ENCODE measurements at places on chromosomes 2 and 18.

- DNase-seq = no peak
Measured at GRCh38 chr2:182941919-182942318, 75.5 kb upstream of the FRZB start.

DNA sequence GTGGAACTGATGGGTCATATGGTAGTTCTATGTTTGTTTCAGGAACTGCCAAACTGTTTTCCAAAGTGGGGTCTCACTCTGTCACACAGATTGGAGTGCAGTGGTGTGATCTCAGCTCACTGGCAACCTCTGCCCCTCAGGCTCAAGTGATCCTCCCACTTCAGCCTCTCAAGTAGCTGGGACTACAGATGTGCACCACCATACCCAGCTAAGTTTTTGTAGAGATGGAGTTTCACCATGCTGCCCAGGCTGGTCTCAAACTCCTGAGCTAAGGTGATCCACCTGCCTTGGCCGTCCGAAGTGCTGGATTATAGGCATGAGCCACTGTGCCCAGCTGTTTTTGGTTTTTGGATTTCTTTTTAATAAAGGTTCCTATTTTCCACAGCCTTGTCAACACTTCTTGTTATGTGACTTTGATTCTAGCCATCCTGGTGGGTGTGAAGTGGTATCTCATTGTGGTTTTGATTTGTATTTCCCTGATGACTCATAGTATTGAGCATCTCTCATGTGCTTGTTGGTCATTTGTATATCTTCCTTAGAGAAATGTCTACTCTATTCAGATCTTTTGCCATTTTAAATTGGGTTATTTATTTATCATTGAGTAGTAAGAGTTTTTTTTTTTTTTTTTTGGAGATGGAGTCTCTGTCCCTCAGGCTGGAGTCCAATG lies 22.8 kb downstream of the NPC1 start:
- DNase-seq = peak; percentile 70

- peak; percentile 90 for DNase-seq
Measured at GRCh38 chr18:45168866-45169600, 446.2 kb upstream of the SLC14A2 start.

GRCh38 chr18:79187532-79188277 lies 118.5 kb downstream of the ATP9B start:
- DNase-seq = no peak

DNA sequence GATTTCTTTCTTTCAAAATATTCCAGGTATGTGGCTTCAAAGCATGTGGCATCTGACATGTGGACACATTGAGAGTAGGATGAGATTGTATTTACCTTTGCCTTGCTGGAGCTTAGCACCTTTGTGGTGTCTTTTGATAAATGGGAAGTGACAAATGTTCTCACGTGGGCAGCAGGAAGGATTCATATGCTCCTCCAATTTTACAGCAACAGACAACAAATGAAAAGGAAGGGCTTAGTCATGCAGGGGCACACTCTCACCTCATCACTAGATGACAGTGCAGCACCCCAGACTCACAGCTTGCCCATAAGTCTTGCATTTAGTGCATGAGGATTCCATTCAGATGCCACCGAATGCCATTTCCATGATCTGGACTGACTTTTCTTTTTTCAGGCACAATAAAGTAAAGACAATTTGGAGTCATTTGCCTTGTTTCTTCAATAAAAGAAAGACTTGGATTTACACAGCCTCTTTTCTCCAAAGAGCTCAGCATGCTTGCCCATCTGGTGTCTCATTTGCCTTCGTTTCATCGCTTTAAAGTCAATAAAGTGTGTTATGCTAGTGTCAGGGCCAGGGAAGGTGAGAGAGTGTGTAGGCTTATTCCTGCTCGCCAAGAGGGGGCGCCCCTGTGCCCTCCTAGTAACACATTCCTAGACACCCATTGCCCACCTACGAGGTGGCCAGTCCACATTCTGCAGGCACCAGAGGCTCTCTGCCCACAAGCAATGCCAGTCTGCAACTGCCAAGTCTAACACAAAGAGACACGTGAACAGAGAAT lies 39.6 kb upstream of the DAPL1 start:
- DNase-seq = peak; percentile 48

GRCh38 chr2:47346-47725 lies 1.0 kb upstream of the FAM110C start:
- DNase-seq = no peak

- no peak for DNase-seq
Measured at GRCh38 chr2:29398384-29399237, 283.4 kb downstream of the CLIP4 start.

DNA sequence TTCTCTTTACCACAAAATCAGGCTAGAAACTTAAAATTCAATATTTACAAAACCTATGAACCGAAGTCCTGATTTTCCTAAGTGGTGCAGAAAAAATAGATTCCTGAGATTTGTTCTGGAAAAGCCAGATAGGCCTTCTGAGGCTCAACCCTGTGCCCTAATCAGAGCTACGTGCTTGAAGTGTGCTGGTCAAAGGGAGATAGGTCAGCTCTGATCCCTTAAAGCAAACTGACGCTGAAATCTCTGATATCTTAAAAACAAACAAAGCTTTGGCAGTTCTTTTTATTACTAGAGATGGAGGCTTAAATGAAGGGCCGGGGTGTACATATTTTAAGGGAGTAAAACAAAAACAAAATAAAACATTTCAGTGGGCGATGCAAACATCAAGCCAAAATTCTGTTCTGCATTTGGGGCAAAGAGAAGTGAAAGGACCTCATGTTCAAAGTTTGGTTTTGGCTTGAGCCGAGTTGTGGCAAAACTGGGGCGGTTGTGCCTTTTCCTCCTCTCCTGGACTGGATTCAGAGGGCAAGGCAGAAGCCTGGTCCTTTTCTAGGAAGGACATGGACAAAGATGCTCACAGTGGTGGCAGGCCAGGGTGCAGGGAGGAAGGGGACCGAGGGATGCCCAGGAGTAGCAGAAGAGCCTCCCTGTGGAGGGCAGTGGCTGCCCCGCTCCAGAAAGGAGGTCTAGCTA lies 295.0 kb downstream of the CDCA7 start:
- DNase-seq = no peak

- peak; percentile 56 for DNase-seq
Measured at GRCh38 chr18:42047721-42048120, 92.7 kb downstream of the PIK3C3 start.

DNA sequence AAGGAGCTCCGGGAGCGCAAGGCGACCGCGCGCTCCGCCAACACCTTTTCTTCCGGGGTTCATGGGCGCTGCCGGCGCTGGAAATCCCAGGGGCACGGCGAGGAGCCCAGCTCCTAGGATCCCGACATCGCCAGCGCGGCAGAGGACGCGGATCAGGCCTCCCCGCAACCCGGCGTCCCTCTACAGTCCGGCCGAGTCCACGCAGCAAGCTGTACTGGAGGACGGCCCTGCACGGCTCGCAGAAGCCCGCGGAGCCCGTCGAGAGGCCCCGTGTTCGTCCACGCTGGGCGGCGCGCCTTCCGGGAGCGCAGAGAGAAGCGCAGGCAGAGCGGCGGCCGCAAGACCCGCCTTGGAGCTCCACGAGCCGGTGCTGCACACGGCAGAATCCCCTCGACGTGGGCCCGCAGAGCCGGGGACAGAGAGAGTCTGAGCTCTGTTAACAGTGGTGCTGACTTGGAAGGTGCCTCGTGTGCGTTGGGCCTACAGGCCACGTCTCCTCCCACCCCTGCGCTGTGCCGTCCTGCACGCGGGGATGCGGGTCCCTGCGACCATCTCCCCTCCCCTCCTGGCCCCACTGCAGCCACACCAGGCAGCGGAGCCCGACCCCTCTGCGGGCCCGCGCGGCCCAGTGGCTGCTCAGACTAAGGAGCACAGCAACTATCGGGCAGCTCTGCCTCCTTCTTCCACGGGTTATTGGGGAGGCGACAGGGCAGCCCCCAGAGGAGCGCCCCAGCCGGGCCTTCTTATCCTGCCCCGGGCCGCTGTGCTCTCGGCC lies 28.1 kb upstream of the PTPN2 start:
- DNase-seq = no peak

- DNase-seq = no peak
Measured at GRCh38 chr2:95049683-95049955, 24.1 kb downstream of the MAL start.

DNA sequence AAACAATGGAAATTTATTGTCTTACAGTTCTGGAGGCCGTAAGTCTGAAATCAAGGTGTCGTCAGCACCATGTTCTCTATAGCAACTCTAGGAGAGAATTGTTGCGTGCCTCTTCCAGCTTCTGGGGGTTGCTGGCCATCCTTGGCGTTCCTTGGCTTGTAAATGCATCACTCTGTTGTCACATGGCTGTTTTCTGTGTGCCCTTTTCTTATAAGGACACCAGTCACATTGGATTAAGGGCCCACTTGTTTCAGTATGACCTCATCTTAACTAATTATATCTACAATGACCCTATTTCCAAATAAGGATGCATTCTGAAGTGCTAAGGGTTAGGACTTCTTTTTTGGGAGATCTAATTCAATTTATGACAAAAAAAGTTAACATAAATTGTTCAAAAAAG lies 1.4 kb upstream of the PLEK start:
- DNase-seq = no peak

DNA sequence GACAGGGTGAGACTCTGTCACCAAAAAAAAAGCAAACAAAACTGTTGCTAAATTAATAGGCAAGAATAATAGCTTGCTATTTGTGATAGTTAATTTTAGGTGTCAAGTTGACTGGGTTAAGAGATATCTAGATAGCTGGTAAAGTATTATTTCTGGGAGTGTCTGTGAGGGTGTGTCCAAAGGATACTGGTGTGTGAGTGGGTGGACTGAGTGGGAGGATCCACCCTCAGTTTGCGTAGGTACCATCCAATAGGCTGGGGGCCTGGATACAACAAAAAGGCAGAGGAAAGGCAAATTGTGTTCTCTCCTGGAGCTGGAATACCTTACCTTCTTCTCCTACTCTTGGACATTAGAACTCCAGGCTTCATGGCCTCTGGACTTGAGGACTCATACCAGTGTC lies 15.0 kb downstream of the DUSP11 start:
- no peak for DNase-seq

DNA sequence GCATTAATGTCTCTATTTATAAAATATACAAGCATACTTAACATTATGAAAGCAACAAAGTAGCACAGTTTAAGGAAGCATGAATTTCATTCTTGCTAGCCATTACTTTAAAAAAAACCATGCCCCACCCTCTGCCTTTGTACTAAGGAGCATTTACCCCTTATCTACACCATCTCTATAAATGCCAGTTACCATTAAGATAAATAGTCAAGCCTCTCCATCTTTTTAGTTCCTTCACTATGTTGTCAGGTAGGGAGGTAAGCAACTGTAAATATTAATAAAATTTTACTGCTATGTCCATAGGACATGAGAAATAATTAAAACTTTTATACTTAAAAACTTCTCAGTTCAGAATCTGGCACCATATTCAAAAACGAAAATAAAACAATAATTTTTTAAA lies 42.1 kb downstream of the ROCK1 start:
- no peak for DNase-seq

GRCh38 chr2:19823507-19823906 lies 78.3 kb downstream of the TTC32 start:
- DNase-seq = peak; percentile 10

DNA sequence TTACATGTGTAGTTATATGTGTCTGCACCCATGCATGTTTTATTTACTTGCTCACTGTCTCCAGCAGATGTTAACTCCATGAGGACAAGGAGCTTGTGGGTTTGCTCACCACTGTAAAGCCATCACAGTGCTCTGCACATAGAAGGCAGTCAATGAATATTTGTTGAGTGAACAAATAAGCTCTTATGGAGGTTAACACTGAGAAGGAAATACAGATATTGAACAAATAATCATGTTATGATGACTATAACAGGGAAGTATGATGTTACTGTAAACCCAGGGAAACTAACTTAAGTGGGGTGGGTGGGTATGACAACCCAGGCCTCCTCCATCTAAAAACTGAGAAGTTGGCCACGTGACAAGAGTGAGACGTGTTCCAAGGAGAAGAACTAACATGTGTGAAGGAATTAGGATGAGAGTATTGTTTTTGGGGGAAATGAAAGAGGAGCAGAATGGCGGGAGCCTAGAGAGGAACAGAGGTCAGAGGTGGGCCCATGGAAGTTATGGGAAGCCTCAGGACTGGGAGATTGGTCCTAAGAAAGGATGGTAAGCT lies 6.0 kb upstream of the FAM117B start:
- no peak for DNase-seq

GRCh38 chr18:42758852-42759251 lies 356.6 kb downstream of the RIT2 start:
- no peak for DNase-seq

- DNase-seq = no peak
Measured at GRCh38 chr18:54843314-54843713, 15.0 kb downstream of the RAB27B start.

DNA sequence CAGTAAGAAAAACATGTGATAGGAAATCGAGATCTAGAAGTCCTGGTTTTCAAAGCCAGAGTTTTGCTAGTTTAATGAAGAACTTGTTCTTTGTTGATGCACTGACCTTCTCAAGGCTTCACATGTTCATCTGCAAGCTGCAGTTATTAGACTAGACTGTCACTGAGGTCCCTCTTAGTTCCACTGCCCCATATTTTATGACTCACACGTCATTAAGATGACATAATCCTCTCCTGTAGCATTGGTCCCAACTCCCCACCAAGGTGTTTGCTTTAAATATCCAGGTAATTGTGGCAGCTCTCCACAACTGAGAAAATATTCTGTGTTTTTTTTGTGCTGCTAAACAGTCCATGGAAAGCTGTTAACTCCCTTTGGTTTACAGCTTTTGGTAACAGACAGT lies 149.7 kb downstream of the MREG start:
- no peak for DNase-seq

- DNase-seq = peak; percentile 56
Measured at GRCh38 chr2:16650287-16651249, 15.1 kb downstream of the CYRIA start.

DNA sequence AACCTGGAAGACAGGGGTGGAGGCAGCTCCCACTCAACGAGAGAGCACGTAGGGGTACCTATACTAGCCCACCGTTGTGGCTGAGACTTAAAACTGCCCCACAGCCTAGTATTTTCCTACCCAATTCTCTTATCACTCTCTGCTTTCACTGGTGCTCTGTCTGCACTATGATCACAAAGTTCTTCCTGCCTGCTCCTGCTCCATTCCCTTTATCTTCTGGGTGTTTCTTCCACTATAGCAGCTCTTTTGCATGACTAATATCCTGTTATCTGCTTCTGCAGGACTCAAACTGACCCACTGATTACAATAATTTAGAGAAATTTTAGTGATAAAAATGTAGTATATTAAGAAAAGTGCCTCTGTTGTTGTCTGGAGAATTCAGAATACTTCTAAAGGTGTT lies 184.8 kb downstream of the LRP1B start:
- DNase-seq = no peak

Data from bronchial epithelial cell (primary cell).